CD4-positive, alpha-beta memory T cell (primary cell): ENCODE measurements at places on chromosomes 16 and 17. TPM values are rescaled to one million over a fixed set of nuclear protein-coding genes. Genes with fewer than 3 reads are reported as not detected.
A peak's percentile ranks its signal among the peaks of the same experiment; 100 is the strongest.

GRCh38 chr17:43810823-43811222, 22.1 kb downstream of the MPP3 start:
- no peak for DNase-seq

Gene EFCAB13
- total RNA-seq: 18.7 TPM

- DNase-seq: no peak
These were observed 47.9 kb downstream of the SETD6 start for GRCh38 chr16:58563235-58563634.

GRCh38 chr16:3612510-3613466, 1.4 kb upstream of the SLX4 start:
- no peak for DNase-seq

DNA sequence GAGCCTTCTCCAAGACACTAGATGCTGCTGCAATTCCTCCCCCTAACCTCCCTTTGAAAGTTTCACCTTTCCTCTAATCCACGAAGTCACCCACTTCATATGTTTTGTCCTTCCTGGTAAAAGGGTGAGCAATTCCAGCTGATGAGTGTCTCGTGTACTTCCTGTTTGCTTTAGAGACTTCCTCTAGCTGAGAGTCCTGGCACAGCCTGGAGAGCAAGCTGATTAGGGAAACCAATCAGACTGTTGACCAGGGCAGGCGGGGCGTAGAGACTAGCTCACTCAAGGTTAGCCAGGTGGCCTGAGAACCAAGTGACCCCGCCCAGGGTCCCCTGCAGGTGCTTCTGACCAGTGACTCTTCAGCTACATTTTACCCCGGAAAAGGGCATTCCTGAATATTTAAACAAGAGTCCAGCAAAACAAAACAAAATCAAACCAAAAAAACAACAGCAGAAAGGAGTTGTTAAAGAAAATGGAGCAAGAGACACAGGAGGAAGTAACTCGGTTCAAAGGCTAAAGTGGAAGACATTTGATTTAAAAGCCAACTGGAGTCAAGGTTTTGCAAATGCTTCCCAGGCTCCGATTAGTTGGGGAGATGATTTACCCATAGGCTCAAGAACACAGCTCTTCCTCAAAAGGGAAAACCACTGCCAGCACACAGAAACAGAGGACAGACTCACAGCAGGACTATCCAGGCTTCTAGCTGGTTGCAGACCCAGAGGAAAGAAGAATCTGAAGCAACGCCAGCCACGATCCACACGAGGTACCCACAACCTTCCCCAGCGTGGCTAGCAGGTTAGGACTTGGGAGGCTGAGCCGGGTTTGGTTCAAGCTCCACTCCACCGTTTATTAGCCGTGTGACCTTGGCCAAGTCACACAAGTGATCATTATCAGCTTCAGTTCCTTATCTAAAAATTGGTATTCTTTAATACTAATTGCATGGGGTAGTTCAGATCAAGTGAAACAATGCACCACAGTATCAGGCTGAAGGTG, 13.4 kb downstream of the HSPB9 start:
- DNase-seq: no peak

Gene AANAT
- not detected for total RNA-seq

DNA sequence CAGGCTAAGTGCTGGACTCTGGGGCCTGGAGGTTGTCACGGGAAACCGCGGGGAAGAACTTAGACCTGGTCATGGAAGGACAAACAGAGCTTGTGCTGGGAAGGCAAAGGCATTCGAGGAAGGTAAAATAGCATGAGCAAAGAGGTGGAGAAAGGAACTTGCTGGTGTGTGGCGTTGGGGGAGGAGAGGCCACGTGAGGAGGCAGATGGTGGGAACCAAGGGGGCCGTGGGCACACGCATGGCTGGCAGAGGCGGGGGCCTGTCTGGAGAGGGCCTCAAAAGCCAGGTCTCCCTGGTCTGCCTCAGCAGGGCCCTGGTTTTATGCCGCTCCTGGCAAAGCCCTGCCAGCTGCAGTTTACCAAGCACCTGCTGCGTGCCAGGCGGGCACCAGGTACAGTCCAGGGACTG, 15.3 kb downstream of the CORO7 start:
- no peak for DNase-seq

- DNase-seq: no peak
These were observed 177.4 kb downstream of the FTO start for GRCh38 chr16:53881371-53881770.

DNA sequence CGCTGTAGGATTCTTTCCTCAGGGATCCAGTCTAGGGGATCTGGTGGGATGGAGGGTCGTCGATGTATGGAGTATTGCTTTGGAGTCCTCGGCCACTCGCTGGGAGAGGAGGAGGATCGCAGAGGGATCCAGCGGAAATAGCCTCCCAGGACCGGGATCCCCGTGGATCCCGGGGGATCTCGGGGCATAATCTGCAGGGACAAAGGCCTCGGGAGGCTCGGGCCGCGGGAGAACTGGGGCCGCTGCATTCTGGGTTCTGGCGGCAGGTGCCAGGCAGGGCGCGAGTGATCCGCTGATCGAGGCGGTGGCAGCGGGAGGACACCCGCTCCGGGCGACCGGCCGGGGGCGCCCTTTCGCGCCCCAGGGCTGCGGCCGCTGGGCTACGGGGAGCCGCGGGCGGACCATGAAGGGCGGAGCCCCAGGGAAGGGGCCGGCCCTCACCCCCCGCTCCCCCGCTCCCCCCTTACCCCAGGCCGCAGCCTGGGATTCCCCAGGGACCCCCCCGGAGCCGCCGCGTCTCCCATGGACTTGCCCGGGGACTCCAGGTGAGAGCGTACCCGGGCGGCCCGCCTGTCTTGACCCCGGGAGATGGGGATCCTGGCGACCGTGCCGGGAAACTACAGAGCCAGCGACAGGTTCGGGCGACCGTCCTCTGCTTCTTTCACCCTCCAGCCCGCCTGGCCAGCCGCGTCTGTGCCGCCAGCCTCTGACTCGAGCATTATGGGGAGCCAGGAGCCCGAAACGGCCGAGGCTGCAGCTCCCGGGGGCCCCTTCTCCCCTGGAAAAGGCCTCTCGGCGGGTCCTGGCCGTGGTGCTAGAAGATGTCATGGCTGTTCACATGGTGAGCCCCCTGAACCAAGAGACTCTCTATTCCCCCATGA, 604 bp downstream of the PRR14 start:
- DNase-seq: peak; percentile 76

GRCh38 chr17:54967621-54968261, 713 bp downstream of the COX11 start:
- DNase-seq: peak; percentile 4

DNA sequence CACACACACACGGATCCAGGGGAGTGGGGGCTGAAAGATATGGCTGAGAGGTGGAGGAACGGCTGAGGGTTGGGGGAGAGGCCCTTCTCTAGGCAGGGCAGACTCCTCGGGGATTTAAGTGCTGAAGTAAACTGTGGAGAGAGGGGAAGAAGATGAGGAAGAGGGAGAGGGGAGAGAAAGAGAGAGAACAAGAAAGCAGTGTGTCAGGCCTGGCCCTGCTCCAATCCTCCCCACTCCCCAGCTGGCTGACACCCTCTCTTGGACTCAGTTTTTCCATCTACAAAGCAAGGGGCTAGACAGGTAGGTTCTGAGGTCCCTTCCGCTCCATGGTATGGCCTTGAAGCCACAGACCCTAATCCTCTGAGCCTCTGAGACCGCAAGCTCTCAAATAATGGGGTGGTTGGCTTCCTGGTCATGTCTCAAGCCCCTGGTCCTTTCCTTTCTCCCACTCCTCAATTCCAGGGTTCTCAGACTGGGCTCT, 2.0 kb downstream of the VAMP2 start:
- no peak for DNase-seq

DNA sequence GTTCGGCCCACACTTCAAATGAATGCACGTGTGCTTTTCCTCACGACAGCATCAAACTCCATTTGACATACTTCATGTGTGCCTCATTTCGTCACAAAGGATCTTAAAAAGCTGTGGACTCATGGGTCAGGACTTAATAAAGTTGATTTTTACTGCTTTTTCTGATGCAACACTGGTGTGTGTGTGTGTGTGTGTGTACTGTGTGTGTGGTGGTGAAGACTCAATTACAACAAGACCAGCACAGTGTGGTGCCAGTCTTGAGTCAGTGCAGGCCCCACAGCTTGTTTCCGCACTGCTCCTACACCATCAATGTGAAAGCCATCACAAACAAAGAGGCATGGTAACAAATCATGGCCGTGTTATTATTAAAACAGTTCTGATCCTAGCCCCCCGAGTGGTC, 17.7 kb downstream of the CDIP1 start:
- no peak for DNase-seq

DNA sequence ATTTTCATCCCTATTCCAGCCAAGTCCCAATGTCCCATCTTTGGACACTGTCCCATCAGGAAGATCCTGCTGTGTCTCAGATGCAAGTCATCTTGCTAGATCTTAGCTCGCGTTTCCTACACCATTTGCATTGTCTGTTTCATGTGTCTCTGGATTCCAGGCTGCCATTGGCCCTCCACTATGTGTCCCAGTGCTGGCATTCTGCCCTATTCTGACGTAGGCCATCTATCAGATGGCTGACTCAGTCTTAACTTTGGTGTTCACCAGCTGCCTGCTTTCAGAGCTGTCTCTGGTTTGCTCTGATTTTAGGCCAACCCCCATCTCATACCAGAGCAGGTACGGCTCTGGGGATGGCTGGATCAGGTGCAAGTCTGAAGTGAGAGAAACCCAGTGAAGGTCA, 300.9 kb upstream of the ASIC2 start:
- no peak for DNase-seq

Gene MGAT5B
- total RNA-seq: 2.4 TPM
